CD4-positive, alpha-beta memory T cell (primary cell): ENCODE measurements at places on chromosomes 3 and 15. TPM values are rescaled to one million over a fixed set of nuclear protein-coding genes. Genes with fewer than 3 reads are reported as not detected.

MEX3B gene
- 1.6 TPM for total RNA-seq

MAGEL2 gene
- not detected for total RNA-seq

XCR1 gene
- total RNA-seq, result not detected

TMEM207 gene
- not detected for total RNA-seq

ITGB5 gene
- 3.4 TPM for total RNA-seq

TFRC gene
- 73.1 TPM for total RNA-seq

DNA sequence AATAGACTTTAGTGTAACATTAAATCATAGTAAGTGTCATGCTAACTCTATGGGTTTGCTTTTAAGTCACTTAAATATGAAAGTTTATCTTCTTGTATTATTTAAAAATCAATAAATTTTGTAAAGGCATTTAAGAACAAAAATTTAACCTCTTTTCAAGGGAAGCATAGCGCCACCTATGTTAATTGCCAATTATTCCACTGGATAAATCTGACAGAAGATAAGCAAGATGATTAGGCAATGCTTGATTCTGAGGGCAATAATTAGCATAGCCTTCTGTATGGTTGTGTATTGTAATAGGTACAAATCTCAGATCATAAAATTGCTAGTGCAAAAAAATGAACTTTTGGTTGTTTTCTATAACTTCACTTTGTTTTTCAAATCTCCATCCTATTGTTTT, 560.1 kb downstream of the GRM7 start:
- no peak for DNase-seq

GRCh38 chr15:49490966-49491365, 67.9 kb downstream of the FGF7 start:
- DNase-seq, result no peak

DNA sequence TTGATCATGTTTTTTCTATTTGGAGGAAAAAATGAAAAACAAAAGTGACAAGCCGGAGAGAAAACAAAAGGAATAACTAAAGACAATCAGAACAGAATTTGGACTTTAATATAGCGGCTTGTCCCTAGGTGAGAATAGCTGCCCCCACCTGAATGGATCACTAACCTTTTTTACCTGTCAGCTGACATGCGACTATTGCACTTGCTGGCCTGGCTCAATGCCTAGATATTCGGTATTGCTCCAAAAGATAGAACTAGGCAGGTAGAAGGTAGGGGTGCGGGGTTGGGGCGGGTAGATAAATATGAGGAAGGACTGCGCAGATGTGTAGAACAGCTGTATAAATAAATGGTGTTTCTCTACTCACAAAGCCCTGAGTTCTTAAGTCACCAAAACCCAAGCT, 650 bp upstream of the MORC1 start:
- no peak for DNase-seq

DNA sequence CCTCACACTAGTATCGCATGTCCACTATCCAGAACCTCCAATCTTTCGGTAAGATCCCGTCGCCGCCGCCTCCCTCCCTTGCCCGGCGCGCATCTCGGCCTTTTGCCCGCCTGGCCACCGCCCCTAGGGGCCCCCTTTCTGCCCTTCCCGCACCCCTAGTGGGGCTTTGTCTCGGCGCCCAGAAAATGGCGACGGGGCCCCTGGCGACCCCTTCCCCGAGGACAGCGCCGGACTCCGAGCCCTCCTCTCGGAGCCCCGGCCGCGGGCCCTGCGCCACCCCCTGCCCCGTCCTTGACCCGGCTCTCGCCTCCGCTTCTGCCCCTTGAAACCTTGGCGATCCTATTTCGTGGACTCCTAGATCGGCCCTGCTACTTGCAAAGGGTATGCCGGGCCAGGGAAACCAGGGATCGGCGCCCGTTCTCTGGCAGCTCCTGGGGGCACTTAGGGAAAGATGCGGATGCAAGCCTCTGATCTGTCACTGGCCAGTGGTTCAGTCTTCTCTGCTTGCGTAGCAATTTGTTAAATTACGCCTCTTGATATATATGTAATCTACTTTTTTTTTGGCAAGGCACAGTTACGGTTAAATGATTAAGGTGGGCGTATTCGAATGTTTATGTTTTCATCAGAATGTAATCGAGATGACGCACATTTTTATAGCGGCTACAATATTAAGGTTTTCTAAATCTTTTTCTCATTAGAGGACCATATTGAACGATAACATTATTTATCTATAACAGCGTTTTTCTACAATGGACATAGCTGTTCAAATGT, 603 bp downstream of the EIF1B start:
- peak; percentile 29 for DNase-seq

- DNase-seq, result no peak
These were observed 1560.4 kb downstream of the OTOL1 start for GRCh38 chr3:163056874-163057497.

GRCh38 chr15:76190751-76191538, 120.3 kb downstream of the ETFA start:
- DNase-seq, result peak; percentile 53

DNA sequence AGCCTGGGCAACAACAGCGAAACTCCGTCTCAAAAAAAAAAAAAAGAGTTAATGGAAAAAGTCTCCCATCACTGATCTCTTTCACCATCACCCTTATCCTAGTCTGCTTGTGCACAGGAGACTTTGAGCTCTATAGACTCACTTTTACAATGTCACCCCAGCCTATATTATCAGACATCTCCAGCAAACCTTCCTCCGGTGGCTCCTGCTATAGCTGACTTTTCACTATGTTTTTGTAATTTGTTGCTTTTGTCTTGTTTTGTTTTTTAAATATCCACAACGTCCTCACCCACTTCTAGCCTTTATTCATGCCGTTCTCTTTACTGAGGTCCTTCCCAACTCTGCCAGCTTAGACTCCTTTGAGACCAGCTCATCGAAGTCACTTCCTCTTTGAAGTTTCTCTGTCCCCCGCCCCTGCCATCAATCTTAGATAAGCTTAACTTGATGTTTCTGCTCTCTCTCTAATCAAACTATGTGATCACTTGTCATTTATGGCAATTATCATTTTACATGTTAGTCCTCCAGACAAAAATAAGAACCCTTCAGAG, 82.7 kb upstream of the CHD2 start:
- DNase-seq, result no peak
